ENCODE measurements at places on chromosomes 2 and 18. TPM values are rescaled to one million over a fixed set of nuclear protein-coding genes. Genes with fewer than 3 reads are reported as not detected.

CYP27A1 gene
- 3.3 TPM for total RNA-seq

DNA sequence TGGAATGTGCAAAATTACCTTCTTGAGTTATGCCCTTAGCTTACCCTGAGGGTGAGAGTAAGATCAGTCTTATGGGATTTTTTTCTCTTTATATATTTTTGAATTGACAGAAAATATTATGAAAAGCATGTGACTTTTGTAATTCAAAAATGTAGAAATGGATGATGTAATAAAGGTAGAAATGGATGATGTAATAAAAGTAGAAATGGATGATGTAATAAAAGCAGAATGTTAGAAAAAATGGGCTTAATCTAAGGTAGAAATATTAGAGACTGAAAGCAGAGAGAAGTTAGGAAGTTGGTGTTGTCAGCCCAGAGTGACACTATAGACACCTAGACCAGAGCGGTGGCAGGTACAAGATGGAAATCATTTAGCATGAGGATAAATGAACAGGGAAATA lies 107.1 kb upstream of the THSD7B start:
- no peak overlapping the region for H3K4me3 ChIP-seq
- no peak for DNase-seq
- no peaks in the 10 kb centered on the region for H3K36me3 ChIP-seq

DNA sequence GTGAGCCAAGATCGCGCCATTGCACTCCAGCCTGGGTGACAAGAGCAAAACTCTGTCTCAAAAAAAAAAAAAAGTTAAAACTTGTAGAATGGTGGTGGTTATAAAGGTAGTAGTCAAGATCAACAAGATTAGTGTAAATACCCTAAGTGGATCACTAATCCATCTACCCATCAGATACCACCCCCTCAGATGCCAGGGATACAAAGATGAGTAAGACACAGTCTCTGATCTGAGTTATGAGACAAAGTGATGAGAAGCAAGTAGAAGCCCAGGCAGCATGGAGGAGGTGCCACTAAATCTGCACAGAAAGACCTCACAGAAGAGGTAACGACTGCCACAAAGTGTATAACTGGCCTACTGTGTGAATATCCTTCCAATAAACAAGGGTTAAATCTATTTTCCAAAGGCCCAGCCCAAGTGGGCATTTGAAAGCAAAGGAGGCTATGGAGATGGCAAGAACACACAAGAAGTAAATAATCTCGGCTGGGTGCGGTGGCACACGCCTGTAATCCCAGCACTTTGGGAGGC lies 20.2 kb downstream of the NFE2L2 start:
- H3K27ac ChIP-seq, result no peak overlapping the region
- H3K4me1 ChIP-seq, result peaks cover 76% of the 10 kb centered on the region
- H3K36me3 ChIP-seq, result no peaks in the 10 kb centered on the region

GRCh38 chr2:9637330-9637729 lies 6.5 kb upstream of the YWHAQ start:
- no peak overlapping the region for H3K27ac ChIP-seq
- H3K36me3 ChIP-seq, result no peaks in the 10 kb centered on the region
- no peak overlapping the region for H3K4me3 ChIP-seq
- H3K4me1 ChIP-seq, result peaks cover 29% of the 10 kb centered on the region

DNA sequence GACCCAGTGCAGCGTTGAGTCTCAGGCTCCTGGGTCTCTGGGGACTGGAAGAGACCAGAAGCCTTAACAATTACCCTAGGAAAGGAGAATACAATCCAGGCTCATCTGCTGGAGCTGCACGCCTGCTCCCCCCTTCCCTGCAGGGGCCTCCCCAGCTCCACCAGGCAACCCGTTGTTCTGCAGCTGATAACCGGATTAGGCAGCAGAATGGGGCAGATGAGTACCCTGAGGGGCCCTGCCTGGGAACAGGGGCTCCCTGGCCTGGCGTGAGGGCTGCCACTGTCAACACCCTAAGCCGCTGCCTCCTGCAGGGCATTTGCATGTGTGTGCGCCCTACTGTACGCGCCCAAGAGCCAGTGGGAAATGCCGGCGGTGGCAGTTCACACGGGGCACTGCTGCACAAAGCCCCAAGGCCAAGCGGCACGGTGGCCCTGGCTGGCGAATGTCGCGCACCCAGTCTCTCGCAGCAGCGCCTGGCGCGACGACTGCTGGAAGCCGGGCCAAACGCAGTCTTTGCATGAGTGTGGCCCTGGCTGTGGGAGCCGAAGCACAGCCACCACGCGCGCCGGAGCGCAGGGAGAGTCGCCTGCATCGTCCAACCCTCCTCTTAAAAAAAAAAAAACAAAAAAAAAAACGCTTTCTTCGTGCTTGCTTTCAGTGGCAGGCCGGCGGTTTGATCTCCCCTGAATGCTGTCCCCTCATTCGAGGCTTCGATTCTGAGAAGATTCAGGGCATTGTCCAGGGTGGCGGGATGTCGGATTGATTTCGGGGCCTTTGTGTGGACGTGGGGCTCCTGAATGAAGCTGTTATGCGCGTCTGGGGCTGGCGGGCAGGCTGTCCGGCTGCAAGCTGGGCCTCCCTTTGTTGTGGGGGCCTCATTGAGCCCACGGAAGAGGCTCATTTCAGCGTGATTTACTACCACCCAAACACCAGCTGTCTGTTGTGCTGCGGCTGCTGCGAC lies 63.8 kb downstream of the SETBP1 start:
- H3K36me3 ChIP-seq, result no peaks in the 10 kb centered on the region
- no peak overlapping the region for H3K27ac ChIP-seq
- DNase-seq, result peak; percentile 23

DNA sequence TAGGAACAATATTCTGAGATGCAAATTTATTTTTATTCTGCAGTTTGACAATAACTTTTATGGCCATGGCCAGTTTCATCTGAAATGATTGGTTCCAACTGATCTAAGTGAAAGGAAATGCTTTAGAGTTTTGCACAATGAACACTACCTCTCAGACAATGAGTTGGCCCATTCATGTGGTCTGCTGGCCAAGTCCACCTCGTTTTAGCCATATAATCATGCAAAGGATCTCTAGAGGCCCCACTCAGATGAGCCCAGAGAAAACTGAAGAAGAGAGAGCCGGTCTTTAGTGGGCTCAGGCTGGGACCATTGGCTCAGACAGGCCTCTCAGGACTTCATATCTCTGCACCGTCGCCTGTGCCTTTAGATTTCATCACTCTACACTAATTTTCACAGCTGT lies 254.7 kb downstream of the MREG start:
- H3K27ac ChIP-seq, result peak overlapping the region; percentile 32
- no peaks in the 10 kb centered on the region for H3K36me3 ChIP-seq
- no peak for DNase-seq
- no peaks in the 10 kb centered on the region for H3K27me3 ChIP-seq
- H3K4me1 ChIP-seq, result peaks cover 13% of the 10 kb centered on the region

- H3K4me1 ChIP-seq, result peaks cover 95% of the 10 kb centered on the region
- no peak overlapping the region for H3K27ac ChIP-seq
- H3K4me3 ChIP-seq, result no peak overlapping the region
- no peak for DNase-seq
- no peaks in the 10 kb centered on the region for H3K36me3 ChIP-seq
Observed at GRCh38 chr2:239258248-239258647, 142.6 kb downstream of the HDAC4 start.

DNA sequence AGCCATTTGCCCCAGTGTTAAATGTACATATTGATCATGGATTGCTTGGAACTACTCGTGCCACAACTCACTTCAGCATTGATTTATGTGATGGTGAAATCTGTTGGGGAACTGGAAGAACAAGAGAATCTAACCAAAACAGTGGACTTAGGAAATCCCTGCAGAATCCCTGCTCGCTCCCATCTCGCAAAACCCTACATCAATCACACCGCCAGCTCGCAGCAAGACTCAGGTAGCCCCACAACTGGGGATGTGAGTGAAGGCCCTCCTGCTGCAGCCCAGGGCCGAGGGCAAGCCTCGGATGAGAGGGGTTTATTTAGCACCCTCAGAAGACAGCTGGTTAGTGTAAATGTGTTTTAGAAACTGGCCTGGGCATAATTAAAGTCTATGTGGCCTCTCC lies 171.6 kb downstream of the ANAPC1 start:
- no peak overlapping the region for H3K4me3 ChIP-seq
- no peak for DNase-seq
- H3K36me3 ChIP-seq, result no peaks in the 10 kb centered on the region
- H3K4me1 ChIP-seq, result peaks cover 7% of the 10 kb centered on the region
- H3K27ac ChIP-seq, result no peak overlapping the region

PLGLB1 gene
- 1.2 TPM for total RNA-seq

DNA sequence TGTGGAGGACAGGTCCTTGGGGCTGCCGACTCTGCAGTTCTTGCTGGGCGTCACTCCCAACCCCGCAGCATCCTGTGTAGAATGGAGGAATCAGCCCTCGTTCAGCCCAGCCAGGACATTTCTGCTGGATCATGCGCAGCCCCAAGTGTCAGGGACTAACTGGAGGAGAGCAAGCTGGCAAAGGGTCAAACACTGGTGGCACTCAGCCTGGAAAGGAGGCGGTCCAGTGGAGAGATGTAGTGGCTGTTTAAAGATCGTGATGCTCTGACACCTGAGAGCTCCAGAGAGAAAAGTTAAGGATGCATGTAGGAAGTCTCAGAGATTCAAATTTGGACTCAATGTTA lies 63.6 kb upstream of the SH3RF3 start:
- H3K4me3 ChIP-seq, result no peak overlapping the region
- H3K36me3 ChIP-seq, result no peaks in the 10 kb centered on the region
- no peaks in the 10 kb centered on the region for H3K27me3 ChIP-seq
- no peak overlapping the region for H3K27ac ChIP-seq
- no peak for DNase-seq

DNA sequence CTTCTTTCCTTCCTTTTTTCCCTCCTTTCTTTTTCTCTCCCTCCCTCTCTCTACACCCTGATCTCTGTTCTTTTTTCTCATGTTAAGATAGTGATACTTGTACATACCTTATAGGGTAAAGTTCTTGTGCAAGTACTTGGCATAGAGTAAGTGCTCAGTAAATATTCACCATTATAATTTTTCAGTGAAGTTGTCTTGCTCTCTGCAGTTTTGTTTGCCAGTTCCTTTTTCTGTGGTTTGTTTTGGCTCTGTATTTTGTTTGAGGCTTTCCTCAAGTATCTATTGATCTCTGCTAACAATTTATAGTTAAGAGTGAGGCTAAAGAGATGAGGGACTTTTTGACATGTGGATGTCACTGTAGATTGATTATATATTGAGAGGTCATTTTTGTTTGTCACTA lies 48.0 kb downstream of the MTX2 start:
- H3K36me3 ChIP-seq, result no peaks in the 10 kb centered on the region
- no peak overlapping the region for H3K4me3 ChIP-seq
- no peak overlapping the region for H3K27ac ChIP-seq
- DNase-seq, result no peak

- no peaks in the 10 kb centered on the region for H3K36me3 ChIP-seq
- no peak overlapping the region for H3K4me3 ChIP-seq
- H3K4me1 ChIP-seq, result no peaks in the 10 kb centered on the region
- no peak for DNase-seq
Observed at GRCh38 chr2:86260978-86261377, 61.7 kb downstream of the MRPL35 start.

Measured in heart left ventricle (tissue), 16 donors.